Pericardium fibroblast (primary cell): ENCODE measurements at places on chromosomes 12 and 14. TPM values are rescaled to one million over a fixed set of nuclear protein-coding genes. Genes with fewer than 3 reads are reported as not detected.

The DPPA3 gene
- not detected in 2 replicates for total RNA-seq

The AQP6 gene
- total RNA-seq = not detected in 2 replicates

The KLHL33 gene
- 0.09 and 0.12 TPM in 2 replicates for total RNA-seq

The KRT3 gene
- not detected in 2 replicates for total RNA-seq

The RASSF9 gene
- 1.6 and 2.3 TPM in 2 replicates for total RNA-seq

The KRT4 gene
- not detected in 2 replicates for total RNA-seq

The KRT75 gene
- not detected in 2 replicates for total RNA-seq

The HRK gene
- total RNA-seq = 0.09 TPM in 1 of 2 replicates, not detected in the other

The PTPN6 gene
- not detected in 2 replicates for total RNA-seq

The FAIM2 gene
- total RNA-seq = 4.0 and 21.1 TPM in 2 replicates

The ANKRD9 gene
- total RNA-seq = 13.2 and 15.2 TPM in 2 replicates
